ENCODE measurements at places on chromosomes 1 and 21.

GRCh38 chr1:151693057-151693651, 23.4 kb downstream of the CELF3 start:
- ATAC-seq = no peak

GRCh38 chr1:186165303-186165702, 209.8 kb downstream of the TPR start:
- ATAC-seq = no peak

GRCh38 chr1:45796946-45797345, 6.5 kb upstream of the MAST2 start:
- no peak for ATAC-seq

- no peak for ATAC-seq
Measured at GRCh38 chr1:219041818-219042217, 131.9 kb upstream of the LYPLAL1 start.

GRCh38 chr1:50333595-50333974, 89.7 kb downstream of the DMRTA2 start:
- peak; percentile 75 for ATAC-seq

DNA sequence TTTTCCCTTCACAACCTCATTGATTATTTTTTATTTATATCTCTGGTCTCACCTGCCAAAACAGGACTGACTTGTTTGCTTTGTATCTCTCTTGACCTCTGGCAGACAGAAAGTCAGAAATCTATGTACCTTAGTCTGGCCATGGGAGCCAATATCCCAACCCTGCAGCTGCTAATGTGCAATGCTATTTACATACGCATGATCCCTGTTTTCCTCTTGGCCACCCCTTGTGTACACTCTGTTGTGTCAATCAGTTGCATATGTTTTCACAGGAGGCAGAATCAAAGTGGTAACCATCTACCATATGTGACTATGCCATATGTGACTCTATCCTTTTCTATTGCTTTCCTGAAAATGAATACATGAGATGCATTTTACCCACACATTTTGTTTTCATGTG, 688.8 kb downstream of the PLA2G4A start:
- no peak for ATAC-seq

DNA sequence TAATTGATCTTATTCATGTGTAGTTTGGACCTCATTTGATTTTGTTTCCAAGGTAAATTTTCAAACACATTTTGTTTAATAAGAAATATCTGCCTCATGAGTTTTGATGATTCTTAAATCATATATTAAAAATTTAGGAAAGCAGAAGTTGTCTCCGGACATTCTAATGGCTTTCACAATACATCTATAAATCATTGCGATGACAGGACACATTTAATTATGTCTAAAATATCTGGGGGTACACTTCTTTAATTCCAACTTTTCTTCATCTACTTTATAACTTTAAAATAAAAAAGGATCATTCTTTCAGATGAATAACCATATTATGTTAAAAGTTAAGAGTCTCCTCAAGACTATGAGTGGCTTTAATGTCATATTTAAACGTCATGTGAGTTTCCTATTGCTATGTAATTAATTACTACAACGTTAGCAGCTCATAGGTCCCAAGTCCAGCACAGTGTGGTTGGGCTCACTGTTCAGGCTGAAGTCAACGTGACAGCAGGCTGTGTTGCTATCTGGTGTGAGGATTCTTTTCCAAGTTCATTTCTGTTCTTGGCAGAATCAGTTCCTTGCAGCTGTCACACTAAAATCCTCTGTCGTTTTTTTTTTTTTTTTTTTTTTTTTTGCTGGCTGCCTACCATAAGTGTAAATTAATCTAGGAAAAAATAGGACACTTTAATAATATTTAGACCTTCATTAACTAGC, 893.5 kb downstream of the LTN1 start:
- ATAC-seq = peak; percentile 89

- no peak for ATAC-seq
Measured at GRCh38 chr1:165315481-165315880, 41.0 kb downstream of the LMX1A start.

- ATAC-seq = no peak
Measured at GRCh38 chr1:53589043-53589887, 130.1 kb downstream of the DMRTB1 start.

DNA sequence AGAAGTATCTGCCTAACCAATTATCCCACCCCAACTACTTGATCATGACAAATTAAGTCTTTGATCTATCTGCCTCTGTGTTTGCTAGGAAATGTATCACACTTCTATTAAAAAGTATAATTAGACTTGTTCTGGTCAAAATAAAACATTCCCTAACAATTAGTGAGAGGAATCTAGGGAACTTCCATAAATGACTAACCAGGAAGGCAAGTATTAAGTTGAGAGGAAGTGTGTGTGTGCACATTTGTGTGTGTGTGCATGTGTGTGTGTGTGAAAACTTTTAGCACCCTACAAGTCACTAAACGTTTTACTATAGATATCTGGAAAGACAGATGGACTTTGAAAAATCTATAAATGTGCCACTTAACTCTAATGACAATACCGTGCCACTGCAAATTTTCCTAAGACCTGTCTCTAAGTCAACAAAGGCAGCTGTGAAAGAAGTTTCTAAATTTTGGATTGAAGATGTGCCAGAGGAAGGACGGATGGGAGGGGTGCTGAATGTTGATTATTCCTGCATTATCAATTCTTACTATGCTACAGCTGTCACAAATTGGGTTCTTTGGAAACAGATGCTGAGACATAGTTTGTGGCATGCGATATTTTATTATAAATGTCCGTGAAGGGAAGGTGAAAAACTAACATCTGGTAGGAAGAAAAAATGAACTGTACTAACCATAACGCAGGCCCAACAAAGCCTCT, 567.1 kb downstream of the PTPRC start:
- ATAC-seq = no peak

GRCh38 chr1:32928715-32929114, 27.5 kb upstream of the TMEM54 start:
- ATAC-seq = no peak

DNA sequence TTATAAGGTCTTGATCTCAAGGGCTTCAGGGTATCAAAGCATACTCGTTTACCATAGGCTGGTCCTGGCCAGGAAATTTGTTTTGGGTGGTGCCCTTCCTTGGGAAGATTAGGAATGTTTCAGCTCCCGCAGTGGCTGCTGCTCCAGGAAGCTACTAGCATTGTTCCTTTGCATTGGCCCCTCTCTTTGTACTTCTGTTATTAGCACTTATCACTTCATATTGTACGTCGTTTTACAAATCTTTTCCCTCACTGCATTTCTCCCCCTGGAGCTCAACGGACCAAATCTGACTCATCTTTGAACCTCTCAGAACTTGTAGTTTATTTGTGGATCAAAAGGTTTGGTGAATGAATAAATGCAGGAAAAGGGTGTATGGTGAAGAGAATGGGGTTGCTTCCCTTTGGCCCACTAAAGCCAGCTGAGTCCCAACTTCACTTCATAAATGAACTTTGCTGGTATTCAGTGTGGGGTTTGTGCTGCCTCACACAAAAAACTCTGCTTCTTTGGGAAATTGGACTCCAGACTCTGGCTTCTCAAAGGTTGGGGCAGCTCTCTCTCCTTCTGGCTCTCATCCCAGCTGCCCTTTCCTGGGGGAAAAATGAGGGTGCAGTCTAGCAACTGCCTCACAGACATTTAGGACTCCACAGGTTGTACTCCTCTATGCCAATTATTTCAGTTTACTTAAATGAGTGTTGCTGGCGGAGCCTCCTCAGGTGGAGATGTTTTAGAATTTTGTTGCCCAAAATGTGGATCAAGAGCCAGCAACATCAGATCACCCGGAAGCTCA, 5.9 kb downstream of the GNAT2 start:
- ATAC-seq = no peak

All from gastroesophageal sphincter (tissue), 4 donors.